ENCODE measurements at places on chromosomes 2 and 18.

DNA sequence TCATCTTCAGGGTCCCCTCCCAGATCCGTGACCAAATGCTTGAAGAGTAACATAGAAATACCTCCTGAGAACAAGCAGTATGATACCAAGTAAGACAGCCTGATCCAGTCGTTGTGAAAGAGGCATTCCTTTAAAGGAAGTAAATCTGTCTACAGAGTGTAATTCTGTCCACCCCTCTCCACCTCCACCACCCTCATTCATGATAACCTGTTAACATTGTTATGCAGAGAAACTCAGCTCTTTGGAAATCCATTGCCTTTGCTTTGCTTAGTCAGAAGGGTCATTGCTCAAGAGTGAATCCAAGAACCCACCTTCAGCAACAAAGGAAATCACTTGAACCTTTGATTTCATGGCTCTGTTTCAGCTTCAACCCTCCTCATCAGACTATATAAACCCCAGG, 155.6 kb downstream of the CYP26B1 start:
- DNase-seq: no peak

GRCh38 chr2:68379184-68379708, 14.2 kb downstream of the PLEK start:
- DNase-seq: no peak

DNA sequence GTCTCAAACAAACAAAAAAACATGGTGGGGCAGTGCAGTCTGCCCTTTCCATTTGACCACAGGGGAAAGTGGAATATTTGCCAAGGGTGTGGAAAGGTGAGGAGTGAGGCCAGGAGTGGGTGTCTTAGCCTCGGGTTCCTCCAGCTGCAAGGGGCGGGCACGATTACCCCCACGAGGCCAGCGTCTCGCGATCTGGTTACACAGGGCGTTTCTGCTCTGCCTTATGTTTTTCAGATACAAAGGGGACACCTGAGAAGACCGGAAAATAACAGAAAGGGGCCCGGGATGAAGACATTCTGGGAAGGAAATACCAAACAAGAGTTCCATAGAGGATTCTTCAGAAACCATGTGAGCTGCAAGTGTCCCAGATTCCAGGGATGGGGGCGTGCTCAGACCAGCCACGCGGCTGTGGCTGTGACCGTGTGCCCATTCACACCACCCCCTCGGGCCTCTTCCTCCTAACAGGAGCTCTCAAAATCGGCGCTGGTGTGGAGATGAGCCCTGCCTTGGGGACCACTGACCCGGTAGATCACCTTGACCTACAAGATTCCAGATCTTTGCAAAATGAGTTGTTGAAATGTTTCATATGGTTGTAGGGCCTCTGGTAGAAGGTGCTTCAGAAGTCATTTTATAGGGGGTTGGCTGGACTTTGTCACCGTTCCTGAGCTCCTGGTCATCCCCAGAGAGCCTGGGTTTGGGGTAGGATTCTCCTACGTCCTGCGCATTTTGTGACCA, 34.2 kb downstream of the FAM178B start:
- no peak for DNase-seq

- no peak for DNase-seq
Measured at GRCh38 chr18:70398076-70398475, 109.2 kb downstream of the SOCS6 start.

- peak; percentile 97 for DNase-seq
Measured at GRCh38 chr18:49228187-49228586, 232.3 kb downstream of the DYM start.

DNA sequence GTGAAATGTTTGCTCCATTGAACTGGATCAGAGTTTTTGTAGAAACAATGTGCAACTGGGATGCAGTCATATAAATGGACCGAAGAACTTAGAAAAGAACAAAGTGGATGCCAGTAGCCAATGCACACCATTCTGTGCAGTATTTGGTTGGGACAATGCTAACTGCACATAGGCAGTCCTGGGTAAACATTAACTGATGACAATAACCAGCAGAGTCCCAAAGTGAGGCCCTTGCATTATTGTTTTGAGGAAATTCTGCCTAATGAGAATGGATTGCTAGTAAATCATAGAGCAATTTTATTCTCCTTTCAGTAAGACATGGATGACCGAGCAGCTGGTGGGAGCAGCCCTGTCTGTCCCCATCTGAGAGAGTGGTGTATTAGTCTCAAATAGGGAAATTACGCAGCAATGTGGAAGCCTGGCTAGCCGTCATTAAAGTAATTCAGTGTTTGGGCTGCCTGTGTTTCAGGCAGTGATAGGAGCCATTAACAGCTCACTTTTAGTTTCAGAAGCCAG, 94.9 kb downstream of the KCTD1 start:
- no peak for DNase-seq

DNA sequence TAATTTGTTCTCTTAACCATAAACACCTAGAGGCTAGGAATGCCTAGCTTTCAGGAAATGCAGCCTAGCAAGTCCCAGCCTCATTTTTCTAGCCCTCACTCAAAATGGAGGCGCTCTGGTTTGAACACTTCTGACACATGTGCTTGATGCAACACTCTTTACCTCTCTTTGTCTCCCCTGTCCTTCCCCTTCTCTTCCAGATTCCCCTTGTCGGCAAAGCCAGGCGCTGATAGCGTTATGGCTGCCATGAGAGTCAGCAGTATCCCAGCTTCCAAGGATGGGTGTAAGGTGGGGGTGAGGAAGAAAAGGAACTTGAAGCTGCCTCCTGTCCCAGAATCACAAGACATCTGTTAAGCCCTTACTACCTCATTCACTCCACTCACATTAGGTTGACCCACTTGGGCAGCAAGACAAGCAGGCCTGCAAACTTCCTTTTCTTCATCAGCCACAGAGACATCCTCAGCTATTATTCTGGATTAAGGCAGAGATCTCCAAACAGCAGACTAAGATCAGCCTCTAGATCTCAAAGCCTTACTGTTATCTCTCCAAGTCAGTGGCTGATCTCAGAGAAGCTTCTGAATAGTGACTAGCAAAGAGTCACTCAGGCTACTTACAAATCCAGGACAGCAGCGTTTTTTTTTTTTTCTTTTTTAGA, 1.9 kb upstream of the ST3GAL5 start:
- DNase-seq: no peak

DNA sequence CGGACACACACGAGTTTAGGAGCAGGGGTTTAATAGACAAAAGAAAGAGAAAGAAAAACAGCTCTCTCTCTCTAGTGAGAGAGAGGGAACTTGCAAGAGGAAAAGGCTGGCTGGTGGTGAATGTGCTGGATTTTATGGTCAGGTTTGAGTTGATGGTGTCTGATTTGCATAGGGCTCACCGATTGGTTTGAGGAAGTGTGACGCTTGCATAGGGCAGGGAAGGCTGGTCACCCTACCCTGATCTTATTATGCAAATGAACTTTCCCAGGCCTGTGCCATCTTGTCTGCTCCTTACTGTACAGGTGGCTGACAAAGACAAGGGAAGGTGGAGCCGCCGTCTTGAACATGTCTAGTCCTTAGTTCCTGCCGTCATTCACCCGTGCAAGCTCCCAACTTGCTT, 408.9 kb downstream of the RIT2 start:
- no peak for DNase-seq

- DNase-seq: no peak
Measured at GRCh38 chr2:198973785-198974184, 484.0 kb downstream of the SATB2 start.

DNA sequence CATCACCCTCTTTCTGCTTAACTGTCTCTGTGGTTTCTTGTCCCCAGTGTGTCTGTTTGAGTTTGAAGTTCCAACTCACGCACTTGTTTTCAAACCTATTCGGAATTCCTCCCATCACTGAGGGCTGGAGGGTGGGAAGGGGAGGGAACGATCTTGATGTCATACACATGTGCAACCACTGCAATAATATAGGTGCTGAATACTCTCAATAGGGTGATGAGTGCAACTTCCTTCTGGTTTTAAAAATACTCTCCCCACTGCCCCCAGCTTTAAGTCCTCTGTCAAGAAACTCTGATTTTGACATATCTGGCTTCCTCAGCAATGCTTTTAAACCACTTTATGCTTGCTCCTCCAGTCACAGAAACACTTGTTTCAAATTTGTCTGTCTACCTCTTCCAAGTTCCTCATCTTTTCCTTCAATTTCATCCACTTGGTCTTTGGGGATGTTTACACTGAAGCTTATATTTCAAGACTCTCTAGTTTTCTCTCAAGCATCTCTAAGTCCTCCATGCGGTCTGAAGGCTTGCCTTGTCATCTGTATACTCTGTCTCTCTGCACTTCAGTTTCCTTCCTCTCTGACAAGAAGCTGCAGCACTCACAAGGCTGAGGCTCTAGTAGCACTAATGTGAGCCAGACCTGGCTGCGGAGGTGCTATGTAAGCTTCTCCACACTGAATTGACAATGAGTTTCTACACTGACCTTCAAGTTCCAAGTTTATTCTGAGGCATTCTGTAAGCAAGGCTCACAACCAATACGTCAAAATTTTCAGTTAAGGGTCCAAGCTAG, 422.3 kb downstream of the ZEB2 start:
- DNase-seq: no peak

- DNase-seq: peak; percentile 22
Measured at GRCh38 chr2:42568401-42569115, at the start of gene MTA3. TSS of gene MTA3 (plus strand) at chr2:42568632. CDS start at chr2:42568746, 114 bp downstream.

DNA sequence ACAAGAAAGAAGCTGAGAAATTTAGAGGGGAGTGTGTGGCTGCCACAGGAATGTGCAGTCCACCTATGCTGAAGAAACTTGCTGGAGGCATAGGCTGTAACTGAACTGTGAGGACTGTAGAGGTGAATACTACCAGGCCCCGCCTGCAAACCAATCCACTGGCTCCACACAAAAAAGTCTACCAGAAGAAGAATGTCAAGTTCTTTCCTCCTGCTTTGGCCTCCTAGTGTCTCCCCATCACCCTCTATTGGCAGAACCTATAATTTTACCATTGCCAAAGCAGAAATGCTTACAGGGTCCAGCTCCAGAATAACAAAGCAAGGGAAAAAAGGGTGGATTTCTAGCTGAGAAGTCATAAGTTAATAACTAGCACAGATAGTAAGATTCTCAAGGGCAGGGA, 5.9 kb upstream of the ATP5MC3 start:
- no peak for DNase-seq

GRCh38 chr2:100350661-100351185, 28.4 kb upstream of the LONRF2 start:
- no peak for DNase-seq

- DNase-seq: peak; percentile 95
Measured at GRCh38 chr18:77131100-77131651, 1.4 kb downstream of the MBP start.

DNA sequence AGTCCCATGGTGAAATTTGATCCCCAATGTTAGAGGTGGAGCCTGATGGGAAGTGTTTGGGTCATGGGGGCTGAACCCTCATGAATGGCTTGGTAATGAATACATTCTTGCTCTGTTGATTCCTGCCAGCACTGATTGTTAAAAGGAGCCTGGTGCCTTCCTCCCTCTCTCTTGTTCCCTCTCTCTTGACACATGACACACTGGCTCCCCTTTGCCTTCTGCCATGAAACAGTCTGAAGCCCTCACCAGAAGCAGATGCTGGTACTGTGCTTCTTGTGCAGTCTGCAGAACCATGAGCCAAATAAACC, 30.6 kb upstream of the EPC2 start:
- DNase-seq: no peak

DNA sequence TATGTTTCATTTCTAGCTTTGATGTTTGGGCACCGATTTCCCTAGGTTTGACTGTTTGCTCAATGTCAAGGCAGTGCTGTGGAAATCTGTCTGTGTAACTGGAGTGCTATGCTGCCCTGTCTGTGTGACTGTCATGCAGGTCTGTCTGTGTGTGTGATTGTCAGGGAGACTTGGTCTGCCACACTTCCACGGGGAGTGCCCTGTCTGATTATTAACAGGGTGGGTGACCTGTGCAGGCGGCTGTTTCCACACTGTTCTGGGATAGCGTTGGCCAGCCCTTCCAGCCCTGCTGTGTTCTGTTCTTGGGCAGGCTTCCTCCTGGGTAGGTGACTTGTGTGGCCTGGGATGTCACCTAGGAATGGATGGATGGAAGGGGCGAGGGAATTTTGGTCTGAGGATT, 85.3 kb downstream of the FHOD3 start:
- DNase-seq: no peak

DNA sequence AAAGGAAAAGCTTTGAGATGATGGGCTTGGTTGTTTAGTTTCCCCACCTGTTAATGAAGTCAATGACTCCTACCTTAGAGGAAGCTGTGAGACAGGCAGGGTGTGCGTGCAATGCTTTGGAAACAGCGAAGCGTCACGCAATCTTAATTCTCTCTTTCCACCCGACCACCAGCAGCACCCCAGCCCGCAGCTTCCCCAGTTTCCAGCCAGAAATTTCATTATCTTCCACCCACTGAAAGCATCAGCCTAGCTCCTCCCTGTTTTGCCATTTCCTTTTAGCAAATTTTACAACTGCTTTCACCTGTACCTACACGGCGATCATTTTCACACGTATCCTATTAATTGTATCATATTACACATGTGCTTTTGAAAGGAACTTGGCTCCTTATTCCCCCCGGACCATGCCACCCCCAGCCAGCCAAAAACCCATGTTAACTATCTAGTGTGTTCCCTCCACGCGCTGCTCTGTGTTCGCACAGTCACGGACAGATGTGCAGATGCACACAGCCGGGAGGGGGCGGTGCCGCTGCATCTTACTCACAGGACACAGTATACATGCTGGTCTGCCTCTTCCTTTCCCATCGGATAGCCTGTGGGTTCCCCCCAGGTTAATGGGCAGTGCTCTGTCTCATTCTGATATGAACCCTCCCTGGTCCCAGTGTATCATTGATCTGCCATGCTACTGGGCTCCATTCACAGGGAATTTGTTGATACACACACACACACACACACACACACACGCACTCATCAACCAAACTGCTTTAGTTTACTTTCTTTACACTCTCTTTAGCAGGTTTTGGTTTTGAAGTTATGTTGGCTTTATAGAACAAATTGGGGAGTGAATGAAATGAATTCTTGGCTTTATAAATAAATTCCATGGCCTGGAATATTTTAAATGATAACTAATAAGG, 22.4 kb downstream of the CYP27C1 start:
- peak; percentile 37 for DNase-seq

- no peak for DNase-seq
Measured at GRCh38 chr2:222179592-222179991, 119.2 kb downstream of the PAX3 start.

- DNase-seq: no peak
Measured at GRCh38 chr2:109260886-109261700, 132.1 kb downstream of the SH3RF3 start.

GRCh38 chr18:77870199-77870598, 620.6 kb downstream of the GALR1 start:
- DNase-seq: no peak

- no peak for DNase-seq
Measured at GRCh38 chr2:147490401-147491261, 354.2 kb upstream of the ACVR2A start.

DNA sequence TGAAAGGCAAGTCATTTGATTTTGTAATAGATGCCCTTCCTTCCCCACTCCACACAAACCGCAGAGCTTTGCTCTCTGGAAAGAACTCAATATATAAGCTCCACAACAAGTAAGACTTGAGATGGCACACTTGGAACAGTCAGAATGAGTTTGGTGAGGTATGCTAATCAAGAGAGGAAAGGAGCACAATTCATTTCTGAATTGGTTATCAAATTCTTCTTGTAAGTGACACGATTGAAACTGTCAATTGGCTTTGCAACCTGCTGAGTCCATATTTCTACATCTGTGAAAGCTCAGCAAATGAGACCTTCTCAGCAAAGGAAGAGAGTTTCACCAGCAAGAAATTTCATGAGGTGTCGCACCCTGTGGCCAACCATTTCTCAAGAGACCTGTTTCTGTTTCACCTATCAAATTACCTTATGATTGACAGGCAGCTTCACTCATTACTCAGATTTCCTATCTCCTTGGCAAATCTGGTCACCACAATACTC, 19.1 kb downstream of the CTLA4 start:
- no peak for DNase-seq

GRCh38 chr2:179268277-179268925, 3.8 kb upstream of the SESTD1 start:
- DNase-seq: peak; percentile 62

GRCh38 chr18:57984490-57985115, 59.4 kb upstream of the NEDD4L start:
- DNase-seq: no peak

Data from inflammatory macrophage treated with lipopolysaccharide for 1 hour (primary cell).